ENCODE measurements at places on chromosomes 11 and 22.

- DNase-seq, result no peak
These were observed 9.9 kb upstream of the MYEOV start for GRCh38 chr11:69284081-69284511.

DNA sequence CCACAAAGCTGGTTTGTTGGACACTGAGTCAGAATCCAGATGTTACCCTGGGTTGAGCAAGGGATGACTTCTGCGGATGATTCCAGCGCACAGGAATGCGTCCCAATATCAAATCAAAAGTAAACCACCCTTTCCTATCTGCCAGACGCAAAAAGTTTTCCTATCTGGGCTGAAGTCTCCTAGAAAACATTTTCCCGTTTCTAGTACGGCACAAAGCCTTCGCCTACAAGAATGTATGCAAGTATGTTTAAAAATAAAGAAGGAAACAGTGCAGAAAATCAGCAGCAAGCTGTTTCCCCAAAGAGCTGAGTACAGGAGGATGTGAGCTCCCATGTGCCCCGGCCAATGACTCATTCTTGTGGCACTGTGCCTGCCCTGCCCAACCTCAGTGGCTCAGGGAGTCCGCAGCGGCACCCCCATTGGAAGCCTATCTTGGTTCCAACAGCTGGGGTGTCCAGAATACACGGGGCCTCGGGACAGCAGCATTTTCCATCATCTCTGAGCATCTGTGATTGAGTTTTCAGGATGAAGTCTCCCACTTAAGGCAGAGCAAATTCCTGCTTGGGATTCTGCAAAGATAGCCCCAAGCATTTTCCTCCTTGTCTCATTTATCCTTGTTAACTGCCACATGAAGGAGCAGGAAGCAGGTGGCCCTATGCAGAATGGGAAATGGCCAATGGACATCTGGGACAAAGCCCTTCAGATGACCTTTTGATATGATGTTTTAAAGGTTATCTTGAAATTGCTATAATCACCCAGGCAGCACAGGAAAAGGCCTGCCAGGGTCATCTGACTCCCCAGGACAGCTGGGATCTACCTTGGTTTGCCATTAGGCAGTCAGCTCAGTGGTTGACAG, 17.5 kb downstream of the KCNJ5 start:
- DNase-seq, result no peak

DNA sequence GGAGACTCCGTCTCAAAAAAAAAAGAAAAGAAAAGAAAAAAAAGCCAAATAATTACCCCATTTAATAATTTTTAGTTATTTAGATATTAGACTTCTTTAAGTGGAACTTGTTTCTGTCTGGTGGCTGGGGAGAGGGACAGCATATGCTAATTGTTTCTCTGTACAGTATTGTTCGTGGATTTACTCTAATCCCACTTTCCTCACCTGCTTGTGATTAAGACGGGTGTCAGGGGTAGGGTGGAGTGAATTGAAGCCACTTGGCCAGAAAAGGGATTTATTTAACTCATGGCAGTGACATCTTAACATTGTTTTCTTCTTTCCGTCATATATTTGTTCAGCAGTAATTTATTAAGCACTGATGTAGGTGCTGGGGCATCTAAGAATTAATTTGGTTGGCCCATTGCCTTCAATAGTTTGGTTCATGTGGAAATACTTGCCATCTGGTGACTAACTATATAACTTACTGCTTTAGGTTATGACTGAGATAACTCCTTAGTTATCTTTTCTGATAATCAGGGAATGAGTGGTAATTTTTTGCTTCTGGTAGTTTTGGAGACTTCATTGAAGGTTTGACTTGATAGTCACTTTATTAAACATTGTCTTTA, 4.6 kb downstream of the TNRC6B start:
- no peak for DNase-seq

GRCh38 chr11:60078745-60079144, 9.7 kb upstream of the MS4A2 start:
- DNase-seq, result no peak

- DNase-seq, result peak; percentile 74
These were observed 745 bp downstream of the NCAM1 start for GRCh38 chr11:112961751-112962578.

GRCh38 chr11:78202733-78203167, 14.0 kb downstream of the USP35 start:
- no peak for DNase-seq

- no peak for DNase-seq
These were observed 83.9 kb downstream of the OR5AK2 start for GRCh38 chr11:57072640-57073039.

DNA sequence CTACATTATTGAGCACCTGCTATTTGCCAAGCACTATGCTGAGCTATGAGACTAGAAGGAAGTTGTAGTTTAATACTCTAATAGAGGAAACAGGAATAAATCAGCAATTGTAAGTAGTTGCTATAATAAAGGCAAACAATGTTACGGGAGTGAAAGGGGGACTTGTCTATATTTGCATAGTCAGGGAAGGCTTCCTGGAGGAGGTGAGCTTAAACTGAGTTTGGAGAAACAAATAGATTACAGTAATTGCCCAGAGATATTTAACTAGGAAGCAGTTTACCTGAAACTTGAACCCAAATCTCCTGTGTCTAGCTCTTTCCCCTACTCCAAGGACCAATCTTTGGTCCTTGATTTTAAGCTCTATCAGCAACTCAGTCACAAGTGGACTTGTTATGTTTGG, 2.1 kb upstream of the ENTHD1 start:
- DNase-seq, result no peak

DNA sequence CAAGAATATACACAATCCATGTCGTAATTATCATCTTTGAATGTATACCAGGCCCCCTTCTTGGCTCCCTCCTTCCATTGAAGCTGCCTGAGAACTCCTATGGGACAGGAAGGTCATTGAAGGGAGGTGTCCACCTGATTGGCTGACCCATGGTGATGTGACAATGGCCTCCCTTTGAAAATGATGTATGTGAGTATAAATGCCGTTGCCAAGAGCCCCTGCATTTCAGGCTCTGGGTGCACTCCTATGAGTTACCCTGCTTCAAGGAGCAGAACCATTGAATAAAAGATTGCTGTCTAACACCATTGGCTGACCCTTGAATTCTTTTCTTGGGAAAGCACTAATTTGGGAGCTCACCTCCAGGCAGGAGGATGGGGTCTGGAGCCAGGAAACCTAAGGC, at the start of gene SPATA19:
Gene SPATA19, minus strand, starts transcription at position 101 of the 400 bp plus-strand sequence. Its CDS starts 67 bp downstream, at position 34.
- no peak for DNase-seq

- DNase-seq, result no peak
These were observed 536.8 kb downstream of the MIAT start for GRCh38 chr22:27194096-27194748.

- DNase-seq, result no peak
These were observed 32.5 kb upstream of the PANX2 start for GRCh38 chr22:50138041-50138440.

DNA sequence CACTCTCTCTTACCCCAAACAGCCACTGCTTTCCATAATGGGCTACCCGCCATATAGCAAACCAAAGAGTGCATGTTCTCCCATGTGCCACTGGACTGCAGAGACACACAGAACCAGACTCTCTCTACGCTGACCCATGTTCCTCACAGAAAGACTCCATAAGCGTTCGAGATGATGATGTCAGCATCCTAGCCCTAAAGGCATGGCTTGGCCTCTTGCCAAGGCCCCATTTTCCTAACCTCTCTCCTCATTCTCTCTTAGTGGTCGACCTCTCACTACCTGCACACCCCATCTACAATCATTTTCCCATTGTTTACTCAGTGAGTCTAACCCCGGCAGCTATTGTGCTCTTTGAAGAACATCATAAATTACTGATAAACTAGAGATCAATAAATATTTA, 4.9 kb downstream of the NDUFC2 start:
- DNase-seq, result no peak

GRCh38 chr11:5232176-5232575, 2.1 kb downstream of the HBD start:
- no peak for DNase-seq

- no peak for DNase-seq
These were observed at the start of gene BEST1 for GRCh38 chr11:61950035-61950547. BEST1 (plus strand) TSS chr11:61950351; CDS start chr11:61951807, 1,456 bp downstream.

DNA sequence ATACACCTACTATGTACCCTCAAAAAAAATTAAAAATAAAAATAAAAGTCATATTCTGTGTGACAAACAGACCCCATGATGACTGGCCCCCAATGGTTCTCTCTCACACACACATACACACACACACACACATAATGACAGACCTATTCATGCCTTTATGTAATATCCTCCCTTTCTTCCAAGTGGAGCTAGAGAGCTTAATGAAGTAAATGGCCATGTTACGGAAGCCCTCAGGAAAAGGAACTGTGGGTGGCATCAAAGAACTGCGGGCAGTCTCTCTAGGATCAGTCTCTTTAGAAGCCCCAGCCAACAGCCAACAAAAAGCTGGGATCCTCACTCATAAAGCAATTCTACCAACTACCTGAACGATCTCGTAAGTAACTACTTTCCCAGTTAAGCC, 125.5 kb downstream of the SIK3 start:
- no peak for DNase-seq

GRCh38 chr11:34507610-34508009, 6.0 kb downstream of the ELF5 start:
- no peak for DNase-seq
